ENCODE measurements at places on chromosomes 2 and 18.

DNA sequence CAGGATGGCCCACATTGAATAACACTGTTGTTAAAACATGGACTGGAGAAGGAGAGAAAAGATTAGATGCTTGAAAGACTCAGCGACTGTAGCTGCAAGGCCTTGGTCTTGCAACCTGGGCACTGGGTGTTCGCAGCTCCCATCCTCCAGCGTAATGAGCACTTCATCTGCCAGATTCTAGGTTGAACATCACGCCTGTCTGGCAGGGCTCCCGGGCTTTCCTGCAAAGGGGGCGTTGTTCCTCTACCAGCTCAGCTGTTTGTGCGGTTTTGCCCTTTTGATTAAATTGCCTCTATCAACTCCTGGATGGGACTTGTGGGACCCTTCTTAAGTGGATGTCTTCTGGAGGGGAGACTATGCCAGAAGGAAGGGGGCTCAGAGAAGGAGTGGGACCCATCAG, 215.4 kb downstream of the KLHL29 start:
- DNase-seq = no peak

- no peak for DNase-seq
Observed at GRCh38 chr2:51866361-51866760, 834.4 kb upstream of the NRXN1 start.

- no peak for DNase-seq
Observed at GRCh38 chr2:101725515-101726192, 28.1 kb downstream of the MAP4K4 start.

DNA sequence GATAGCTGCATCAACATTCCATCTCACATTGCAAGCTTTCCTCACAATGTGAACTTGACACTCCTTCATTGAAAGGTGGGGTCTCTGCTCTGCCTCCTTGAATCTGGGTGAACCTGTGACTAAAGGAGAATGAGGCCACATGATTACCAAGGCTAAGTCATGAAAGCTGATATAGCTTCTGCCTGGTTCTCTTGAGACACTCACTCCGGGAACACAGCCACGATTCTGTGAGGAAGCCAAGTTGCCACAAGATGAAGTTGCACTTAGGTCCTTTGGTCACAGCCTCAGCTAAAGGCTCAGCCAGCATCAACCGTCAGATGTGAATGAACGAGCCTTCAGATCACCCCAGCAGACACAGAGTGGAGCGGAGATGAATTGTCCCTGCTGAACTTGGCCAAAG, 94.7 kb upstream of the FAM136A start:
- no peak for DNase-seq

DNA sequence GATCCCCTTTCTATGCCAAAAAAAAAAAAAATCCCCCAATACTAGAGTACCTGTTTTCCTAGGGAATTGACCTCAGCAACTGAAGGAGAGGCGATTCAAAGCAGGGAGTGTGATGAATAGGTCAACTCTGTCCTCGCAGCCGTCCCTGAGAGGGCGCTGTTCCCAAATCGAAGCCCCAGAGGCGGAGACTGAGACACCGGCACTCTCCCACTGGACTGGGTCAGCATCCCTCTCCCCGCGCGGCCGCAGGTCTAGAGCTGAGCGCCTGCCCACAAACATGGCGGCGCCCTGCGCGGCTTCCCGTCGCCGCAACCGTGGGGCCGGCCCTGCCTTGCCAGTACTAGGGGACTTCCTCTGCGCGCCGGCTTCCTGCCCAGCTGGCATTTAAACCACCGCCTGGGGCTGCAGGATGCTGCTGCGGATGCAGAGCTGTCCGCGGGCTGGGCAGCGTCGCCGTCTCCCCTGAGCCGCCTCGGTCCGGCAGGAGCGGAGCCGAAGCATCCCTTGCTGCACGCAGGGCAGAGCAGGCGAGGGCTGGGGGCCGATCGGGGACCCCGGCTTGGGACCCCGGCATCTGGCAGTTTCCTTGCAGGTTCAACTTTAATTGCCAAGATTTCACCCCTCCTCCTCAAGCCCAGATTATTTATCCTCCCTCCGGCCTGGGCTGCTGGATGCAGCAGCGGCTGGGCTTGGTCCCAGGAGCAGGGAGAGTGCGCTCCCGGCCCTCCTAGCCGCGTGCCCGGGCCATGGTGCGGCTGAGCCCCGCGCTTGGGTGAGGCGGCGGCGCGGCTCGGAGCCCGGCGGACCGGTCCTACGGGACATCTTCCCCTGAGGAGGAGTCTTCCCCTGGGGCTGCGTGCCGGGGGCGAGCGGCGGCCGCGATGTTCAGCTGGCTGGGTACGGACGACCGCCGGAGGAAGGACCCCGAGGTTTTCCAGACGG, at the start of gene EHD3:
TSS of gene EHD3 (plus strand) at position 412 of the 942 bp plus-strand sequence. CDS start at position 882, 470 bp downstream.
- DNase-seq = peak; percentile 75

- no peak for DNase-seq
Observed at GRCh38 chr2:36941867-36942266, 24.5 kb downstream of the STRN start.

DNA sequence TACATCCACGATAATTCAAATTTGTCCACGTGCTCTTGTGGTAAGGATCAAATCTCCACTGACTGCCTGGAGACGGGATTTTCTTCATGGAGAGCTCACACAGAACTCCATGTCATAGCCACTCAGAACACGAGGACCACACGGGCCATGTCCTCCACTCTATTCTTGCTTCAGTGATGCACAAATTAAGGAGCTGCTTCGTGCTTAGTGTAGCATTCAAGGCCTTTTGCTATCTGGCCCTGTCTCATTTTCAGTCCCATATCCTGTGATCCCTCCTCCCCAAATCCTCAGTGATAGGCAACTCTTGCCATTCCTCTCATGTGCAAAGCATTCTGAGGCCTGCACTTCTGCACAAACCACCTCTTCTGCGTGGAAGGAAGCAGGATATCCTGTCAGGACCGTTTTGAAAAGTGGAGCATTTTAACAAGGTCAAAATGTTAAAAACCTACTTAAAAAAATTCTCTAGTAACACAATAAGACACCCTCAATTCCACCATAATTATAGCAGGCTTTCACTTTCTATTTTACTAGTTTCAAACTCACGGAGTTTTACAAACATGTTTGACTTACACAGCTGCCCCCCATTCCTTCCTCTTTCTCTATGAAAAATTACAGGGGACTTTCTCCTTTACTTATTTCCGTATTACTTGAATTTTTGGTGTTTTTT, 35.2 kb downstream of the ST3GAL5 start:
- DNase-seq = no peak

GRCh38 chr2:181430406-181431118, 26.6 kb upstream of the ITGA4 start:
- DNase-seq = no peak

DNA sequence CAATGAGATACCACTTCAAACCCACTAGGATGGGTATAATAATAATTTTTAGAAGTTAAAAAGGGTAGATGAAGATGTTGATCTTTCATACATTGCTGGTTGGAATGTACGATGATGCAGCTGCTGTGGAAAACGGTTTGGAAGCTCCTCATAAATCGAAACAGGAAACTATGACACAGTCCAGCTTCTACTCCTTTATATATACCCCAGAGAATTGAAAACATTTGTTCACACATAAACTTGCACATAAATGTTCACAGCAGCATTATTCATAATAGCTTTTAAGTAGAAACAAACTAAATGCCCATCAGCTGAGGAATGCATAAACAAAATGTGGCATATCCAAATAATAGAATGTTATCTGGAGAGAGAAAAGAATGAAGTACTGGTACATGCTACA, 95.0 kb downstream of the STRADB start:
- no peak for DNase-seq

GRCh38 chr2:43309935-43310334, 83.5 kb upstream of the ZFP36L2 start:
- no peak for DNase-seq

GRCh38 chr2:106812383-106812782, 73.6 kb downstream of the ST6GAL2 start:
- no peak for DNase-seq

DNA sequence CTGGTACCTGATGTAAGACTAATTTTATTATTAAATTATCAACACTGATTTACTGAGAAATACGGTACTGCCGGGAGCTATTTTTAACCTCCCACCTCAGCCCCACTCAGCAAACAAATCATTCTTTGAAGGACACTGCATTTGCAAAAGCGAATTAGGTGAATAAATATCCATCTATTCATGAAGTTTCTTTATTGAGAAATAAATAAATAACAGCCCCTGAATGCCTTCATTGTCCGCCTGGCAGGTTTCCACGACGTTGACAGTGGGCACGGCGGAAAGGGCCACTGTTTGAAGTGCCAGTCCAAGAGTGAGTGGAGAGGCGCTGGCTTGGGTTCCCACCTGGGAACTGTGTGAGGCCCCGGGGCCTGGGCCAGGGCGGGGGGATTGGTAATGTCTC, 15.7 kb downstream of the C1QL2 start:
- no peak for DNase-seq

GRCh38 chr2:48566592-48567310, 36.8 kb downstream of the STON1 start:
- DNase-seq = no peak

DNA sequence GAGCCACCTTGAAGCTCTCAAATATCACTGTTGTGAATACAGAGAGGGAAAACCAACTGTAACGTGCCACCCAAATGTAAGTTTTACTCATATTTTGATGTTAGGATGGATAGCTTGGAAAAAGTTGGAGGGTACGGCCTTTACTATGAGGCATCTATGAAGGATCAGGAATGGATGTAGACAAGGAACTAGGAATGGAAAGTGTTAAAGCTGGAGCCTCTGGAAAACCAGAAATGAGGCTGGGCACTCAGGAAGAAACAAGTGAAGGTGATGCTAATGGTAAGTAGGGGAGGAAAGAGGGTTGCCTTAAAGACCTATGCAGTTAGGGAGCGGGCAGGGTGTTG, 204 bp downstream of the TXNDC2 start:
- DNase-seq = no peak

- DNase-seq = no peak
Observed at GRCh38 chr2:169324581-169325260, 37.6 kb downstream of the LRP2 start.

- DNase-seq = no peak
Observed at GRCh38 chr2:172829229-172829628, 93.6 kb downstream of the RAPGEF4 start.

GRCh38 chr2:38030635-38031355, 45.2 kb downstream of the CYP1B1 start:
- no peak for DNase-seq

DNA sequence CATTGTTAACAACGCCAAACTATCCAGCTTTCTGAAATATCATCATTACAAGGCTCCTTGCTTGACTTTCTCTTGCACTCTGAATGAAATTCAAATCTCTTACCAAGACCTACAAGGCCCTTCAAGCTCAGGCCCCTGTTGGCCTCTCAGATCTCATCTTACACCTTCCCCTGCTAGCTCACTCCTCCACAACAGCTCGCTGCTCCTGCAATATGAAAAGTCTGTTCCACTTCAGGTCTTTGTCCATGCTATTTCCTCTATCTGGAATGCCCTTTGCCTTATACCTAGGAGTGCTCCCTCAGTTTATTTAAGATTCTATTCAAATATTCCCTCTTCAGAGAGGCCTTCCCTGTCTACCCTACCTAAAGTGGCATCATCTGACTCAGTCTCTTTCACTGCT, 91.7 kb downstream of the SESTD1 start:
- DNase-seq = no peak

DNA sequence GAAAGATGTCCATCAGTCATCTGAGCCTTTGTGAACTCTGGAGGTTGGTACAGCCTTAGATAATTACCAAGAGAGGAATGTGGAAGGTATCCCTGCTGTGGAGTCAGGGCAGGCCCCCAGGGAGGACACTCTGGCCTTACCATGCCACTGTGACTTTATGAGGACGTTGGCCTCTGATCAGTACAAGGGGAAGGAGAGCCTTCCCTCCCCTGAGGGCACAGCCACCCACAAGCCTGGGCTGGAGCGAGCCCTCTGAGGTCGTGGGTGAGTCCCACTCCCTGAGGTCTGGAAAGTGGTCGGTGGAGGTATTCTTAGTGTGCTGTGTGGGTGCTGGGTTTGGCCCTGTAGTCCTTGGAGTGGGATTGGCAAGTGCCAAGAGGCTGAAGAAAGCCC, 91.6 kb downstream of the STPG4 start:
- no peak for DNase-seq

- DNase-seq = no peak
Observed at GRCh38 chr2:70685771-70686171, 82.2 kb downstream of the ADD2 start.

- DNase-seq = no peak
Observed at GRCh38 chr2:200219309-200220113, 87.0 kb upstream of the SPATS2L start.

DNA sequence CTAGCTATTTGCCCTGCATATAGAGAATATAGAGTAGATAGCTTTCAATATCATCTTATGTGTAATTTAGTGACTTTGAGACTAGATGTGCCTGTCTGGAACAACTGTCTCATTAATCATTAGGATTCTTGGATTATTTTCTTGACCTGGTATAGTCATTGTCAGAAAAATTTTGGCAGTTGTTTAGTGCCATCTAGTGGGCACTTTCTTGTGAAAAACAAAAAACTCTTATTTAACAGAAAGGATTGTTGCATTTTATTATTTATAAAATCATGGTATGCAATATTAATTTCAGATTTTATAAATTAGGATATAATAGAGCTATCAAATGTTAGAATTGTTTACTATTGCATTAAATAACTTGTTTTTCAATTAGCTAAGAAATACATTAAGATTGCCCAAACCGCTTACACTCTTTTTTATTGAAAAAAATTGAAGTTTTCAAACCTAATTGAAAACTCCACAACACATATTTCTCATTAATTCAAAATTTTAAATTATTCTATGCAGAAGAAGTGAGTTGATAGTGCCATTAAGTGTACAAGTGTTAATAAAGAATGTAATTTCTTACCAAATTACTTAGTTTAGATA, 80.3 kb downstream of the DYNAP start:
- DNase-seq = no peak

DNA sequence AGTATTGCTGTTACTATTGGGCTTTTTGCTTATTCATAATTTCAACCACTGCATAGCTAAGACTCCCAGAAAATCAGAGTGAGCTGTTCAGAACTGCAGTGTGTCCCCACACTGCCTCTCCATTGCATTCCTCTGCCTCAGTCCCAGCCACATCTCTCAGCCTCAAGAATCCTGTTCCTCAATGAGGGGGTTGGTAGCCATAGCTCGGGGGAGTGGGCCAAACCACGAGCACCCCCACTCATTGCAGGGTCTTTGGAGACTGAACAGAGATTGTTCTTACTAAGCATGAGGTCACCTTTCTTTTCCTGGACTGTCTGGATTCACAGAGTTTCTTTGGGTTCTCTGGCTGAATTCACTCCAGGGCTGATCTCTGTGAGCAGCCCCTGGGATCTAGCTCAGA, 161.1 kb downstream of the GFPT1 start:
- DNase-seq = no peak
